ENCODE measurements at places on chromosomes 4 and X. TPM values are rescaled to one million over a fixed set of nuclear protein-coding genes. Genes with fewer than 3 reads are reported as not detected.

- no peak for DNase-seq
These were observed 460.9 kb downstream of the GABRG1 start for GRCh38 chr4:45663003-45663402.

DNA sequence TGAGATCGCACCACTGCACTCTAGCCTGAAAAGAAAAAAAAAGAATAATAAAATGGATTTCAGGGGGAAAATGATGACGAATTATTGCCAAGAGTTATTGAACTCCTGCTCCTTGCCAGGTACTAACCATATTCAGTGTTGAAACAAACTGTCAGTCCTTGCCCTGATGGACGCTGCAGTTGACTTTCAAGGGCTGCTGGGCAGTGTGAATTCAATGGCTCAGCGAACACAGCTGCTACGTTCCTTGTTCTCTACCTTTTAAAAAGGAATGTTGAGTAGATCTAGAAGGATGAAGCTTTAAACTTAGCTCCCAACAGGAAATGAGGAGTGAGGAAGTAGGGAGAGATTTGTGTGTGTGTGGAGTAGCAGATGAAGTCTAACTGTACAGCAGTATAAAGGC lies 2.7 kb downstream of the LIMCH1 start:
- DNase-seq = no peak

DNA sequence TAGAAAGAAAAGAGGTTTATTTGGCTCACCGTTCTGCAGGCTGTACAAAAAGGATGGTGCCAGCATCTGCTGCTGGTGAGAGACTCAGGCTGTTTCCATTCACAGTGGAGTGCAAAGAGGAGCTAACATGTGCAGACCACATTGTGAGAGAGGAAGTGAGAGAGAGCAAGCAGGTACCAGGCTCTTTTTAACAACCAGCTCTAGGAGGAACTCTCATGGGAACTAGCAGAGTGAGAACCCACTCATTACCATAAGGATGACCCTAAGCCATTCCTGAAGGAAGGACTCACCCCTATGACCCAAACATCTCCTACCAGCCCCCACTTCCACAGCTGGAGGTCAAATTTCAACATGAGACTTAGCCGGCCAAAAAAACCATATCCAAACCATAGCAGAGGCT lies 158.6 kb upstream of the ADGRL3 start:
- no peak for DNase-seq

The F8A2 gene
- not detected for total RNA-seq

DNA sequence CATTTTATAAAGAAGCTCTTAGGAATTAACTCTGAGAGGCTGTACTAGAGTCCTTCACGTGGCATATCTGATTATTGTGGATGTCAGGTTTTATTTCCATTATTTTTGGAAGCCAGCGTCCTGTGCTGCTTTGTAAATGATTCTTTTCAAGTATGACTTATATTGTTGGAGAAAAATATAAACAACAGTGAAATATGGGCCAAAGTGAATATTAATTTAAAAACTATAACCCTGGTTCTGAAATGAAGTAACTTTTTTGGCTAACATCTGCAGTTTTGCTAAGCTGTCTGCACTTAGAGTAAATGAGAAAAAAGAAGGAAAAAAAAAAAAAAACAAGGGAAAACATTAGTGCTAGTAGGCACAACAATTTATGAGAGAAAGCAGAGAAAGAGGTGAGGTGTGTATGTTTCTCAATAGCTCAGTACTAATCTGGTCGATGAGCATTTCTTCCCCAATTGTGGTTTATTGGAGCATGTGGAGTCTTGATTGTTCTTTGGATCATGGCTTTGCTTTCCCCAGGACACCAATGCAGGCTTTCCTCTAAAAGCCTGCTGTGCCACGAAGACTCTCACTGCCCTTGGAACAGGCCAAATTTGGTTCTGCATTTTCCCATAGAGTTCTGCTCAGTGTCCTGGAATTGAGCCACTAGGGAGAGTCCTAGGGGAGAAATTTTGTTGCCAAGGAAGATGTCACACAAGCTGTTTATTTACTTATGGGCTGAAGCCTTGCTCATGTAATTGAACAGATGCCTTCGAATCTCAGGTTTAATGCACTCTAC lies 273.3 kb downstream of the DKK2 start:
- DNase-seq = peak; percentile 22

GRCh38 chrX:110056419-110056818 lies 53.5 kb downstream of the TMEM164 start:
- DNase-seq = no peak

The DUX4 gene
- total RNA-seq = not detected

DNA sequence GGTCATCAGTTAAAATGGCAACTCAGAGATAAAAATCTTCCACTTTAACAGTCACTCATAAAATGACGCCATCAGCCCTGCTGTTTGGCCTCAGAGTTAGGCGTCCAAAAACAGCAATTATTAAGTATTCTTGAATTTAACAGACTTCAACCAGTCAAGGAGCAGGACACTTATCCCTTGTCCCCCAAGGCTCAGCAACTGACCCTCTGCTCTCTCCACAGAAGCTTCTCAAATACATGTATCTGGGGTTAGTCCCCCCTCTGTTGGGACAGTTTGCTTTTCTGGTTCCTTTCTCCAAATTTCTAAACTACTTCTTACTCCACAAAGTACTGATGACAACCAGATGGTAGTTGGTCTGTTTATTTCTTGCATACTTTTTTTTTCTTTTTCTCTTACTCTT lies 54.4 kb downstream of the SOD3 start:
- DNase-seq = no peak

DNA sequence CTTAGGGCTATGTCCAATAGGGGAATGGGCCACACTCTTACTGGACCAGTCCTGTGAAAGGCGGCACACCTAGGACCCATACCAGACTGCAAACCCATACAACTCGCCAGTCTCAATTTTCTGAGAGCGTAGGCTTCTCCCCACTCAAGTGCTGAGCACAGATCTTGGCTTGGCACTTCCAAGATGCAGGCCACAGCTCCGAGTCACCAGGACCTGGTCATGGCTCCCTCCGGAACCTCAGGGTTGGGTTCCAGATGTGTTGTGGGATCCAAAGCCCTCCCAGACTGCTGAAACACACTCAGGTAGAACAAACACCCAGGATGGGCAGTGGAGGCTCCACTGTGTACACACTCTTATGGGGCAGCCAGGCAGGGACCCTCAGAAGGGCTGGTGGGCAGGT lies 103.3 kb downstream of the TMEM144 start:
- no peak for DNase-seq

DNA sequence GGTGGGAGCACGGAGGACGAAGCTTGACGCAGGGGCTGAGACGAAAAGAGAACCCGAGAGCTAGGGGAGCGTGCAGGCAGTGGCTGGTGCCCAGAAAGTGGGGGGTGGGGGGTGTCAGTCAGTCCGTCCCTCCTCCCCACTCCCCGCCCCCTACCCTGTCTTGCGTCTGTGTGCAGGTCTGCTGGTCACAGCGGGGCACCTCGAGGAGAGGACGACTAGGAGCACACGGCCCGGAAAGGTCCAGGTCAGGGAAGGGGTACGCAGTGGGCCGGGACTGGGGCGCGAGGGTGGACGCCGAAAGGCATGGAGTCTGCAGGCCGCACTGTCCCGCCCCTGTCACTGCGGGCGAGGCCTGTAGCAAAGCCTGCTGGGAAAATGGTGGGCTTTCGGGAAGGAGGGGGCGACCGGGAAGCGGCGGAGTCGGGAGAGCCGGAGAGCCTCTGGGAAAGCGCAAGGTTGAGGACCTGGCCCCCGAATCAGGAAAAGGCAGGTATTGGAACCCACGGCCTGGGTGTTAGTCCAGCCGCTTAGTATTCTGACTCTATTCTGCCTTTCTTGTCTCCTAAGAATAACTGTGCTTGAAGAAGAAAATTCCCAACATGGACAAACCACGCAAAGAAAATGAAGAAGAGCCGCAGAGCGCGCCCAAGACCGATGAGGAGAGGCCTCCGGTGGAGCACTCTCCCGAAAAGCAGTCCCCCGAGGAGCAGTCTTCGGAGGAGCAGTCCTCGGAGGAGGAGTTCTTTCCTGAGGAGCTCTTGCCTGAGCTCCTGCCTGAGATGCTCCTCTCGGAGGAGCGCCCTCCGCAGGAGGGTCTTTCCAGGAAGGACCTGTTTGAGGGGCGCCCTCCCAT lies 769 bp downstream of the TCEAL1 start:
- DNase-seq = peak; percentile 90
